ENCODE measurements at places on chromosomes 7 and 10.

GRCh38 chr10:44008917-44009709, 360.4 kb upstream of the ZNF32 start:
- no peak for DNase-seq

- DNase-seq: no peak
These were observed 3.7 kb upstream of the ZNF800 start for GRCh38 chr7:127396184-127396583.

- DNase-seq: no peak
These were observed 50.0 kb upstream of the MTPN start for GRCh38 chr7:136027160-136027559.

DNA sequence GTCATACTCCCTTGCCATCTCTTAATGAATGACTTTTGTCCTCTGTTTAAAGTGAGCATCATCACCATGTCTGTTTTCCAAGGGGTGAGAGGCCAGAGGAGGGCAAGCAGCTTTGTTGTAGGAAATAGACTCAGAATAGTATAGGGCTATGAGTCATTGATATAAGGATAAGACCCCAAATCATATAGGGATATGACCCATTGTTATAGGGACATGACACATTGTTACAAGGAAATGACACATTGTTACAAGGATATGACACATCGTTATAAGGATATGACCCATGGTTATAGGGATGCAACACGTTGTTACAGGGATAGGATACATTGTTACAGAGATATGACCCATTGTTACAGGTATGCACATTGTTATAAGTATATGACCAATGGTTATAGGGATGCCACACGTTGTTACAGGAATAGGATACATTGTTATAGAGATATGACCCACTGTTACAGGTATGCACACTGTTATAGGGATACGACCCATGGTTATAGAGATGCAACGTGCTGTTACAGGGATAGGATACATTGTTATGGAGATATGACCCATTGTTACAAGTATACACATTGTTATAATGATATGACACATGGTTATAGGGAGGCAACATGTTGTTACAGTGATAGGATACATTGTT, 311.1 kb upstream of the ADARB2 start:
- DNase-seq: no peak

- DNase-seq: no peak
These were observed 138.9 kb downstream of the VTI1A start for GRCh38 chr10:112585960-112586359.
